SJSA1 (cell line): ENCODE measurements at places on chromosomes 11 and 22. TPM values are rescaled to one million over a fixed set of nuclear protein-coding genes. Genes with fewer than 3 reads are reported as not detected.

DNA sequence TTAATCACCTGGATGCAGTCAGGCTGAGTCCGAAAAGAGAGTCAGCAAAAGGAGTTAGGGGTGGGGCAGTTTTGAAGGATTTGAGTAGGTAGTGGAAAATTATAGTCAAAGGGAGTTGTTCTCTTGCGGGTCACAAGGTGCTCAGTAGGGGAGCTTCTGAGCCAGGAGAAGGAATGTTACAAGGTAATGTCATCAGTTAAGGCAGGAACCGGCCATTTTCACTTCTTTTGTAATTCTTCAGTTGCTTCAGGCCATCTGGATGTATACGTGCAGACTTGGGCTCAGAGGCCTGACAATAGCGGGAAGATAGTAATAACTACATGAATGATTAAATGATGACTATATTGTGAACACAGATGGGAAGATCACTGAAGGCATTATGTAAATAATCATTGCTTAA, 6.2 kb downstream of the SC5D start:
- DNase-seq = no peak

DNA sequence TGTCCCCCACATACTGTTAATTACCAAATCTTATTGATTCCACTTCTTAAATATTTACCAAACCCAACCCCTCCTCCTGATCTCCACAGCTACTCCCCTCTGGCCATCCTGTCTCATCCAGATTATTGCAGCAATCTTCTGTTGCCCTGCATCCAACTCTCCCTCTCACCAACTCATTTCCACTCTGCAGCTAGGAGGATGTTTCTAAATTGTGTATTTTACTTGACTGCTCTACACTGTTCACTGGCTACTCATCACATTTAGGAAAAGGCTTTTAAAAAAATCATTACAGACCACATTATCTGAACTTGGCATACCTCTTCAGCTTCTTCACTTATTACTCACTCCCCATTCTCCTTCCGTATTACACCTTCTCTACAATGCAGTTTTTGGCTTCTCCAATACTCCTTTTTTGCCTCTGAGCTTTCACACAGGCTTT, 117.9 kb downstream of the ATG16L2 start:
- no peak for DNase-seq

GRCh38 chr11:134032501-134033091, 36.3 kb upstream of the JAM3 start:
- no peak for DNase-seq

- no peak for DNase-seq
These were observed 65.6 kb upstream of the EIF3D start for GRCh38 chr22:36594569-36594968.

GRCh38 chr11:126630488-126630887, 275.0 kb downstream of the ST3GAL4 start:
- no peak for DNase-seq

DNA sequence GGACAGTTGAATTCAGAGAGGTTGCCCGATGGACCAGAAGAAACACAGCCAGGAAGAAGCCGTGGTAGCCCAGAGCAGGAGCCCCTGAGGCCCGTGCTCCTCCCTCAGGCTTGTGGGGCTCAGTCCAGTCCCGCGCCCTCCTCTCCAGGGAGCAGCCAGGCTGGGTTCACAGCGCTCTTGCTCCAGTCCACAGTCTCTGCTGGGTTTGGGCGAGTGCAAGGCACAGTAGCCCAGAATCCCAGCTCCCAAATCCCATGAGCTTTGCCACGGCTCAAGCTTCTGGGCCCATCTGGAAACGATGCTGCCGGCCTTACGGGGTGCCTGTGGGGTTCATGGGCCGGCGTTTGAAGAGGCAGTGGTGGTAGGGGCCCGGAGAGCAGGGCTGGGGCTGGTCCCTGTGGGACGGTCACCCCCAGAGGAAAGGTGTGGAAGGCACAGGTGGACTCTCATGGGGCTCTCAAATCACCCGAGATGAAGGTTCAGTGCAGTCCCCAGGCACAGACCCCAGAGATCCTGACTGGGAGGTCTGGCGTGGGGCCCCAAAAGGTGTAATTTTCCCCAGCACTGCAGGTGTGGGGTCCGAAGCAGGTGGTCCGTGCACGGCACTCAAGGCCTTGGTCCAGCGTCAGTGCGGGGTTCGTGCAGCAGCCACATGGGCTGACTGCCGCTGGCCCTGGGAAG, 30.6 kb upstream of the ATXN10 start:
- no peak for DNase-seq

DNA sequence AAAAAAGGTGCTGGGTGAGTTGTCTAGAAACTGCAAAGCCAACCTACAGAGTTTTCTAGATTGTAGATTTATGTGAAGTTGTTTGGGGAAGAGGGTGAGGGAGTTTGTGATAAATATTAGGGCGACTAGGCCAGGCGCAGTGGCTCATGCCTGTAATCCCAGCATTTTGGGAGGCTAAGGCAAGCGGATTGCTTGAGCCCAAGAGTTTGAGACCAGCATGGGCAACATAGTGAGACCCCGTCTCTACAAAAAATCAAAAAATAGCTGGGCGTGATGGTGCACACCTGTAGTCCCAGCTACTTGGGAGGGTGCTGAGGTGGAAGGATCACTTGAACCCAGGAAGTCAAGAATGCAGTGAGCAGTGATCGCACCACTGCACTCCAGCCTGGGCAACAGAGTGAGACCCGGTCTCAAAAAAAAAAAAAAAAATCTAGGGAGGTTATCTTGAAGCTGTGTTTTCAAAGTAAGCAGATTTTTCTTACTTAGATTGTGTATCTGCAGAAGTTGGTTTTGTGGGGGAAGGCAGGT, 844 bp downstream of the APOL6 start:
- no peak for DNase-seq

- DNase-seq = no peak
These were observed 620.9 kb upstream of the CADM1 start for GRCh38 chr11:116124922-116125714.

DNA sequence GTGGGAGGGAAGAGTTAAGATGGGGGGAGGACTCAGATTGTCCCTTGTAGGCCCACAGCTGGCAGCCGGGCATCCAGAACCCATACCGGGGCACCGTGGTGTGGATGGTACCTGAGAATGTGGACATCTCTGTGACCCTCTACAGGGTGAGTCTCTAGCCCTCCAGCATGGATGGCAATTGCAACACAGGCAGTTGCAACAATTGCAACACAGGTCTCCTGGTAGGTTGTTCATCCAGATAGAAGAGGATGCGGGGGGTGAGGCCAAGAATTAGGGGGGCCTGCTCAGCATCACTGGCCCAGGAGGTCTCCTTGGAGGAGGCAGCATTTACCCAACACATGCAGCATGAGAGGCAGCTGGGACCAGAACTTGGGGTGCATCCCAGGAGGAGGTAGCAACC, 3.4 kb downstream of the EHBP1L1 start:
- DNase-seq = no peak

DNA sequence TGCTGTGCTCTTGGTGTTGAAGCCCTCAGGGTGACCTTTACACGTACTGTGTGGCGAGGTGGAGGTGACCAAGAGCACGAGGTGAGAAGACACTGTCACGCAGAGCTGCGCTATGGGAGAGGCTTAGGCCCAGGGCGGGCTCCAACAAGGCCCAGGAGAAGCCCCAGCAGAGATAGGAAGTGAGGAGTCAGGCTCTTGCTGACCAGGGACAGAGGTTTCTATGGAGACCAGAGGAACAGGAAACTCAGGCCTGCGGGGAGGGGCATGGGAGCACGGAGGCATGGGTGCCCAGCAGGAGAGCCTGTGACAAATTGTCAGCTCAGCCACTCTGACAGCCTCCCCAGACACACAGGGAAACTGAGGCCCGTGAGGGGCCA, 15.8 kb downstream of the DGKZ start:
- DNase-seq = peak; percentile 68

GRCh38 chr11:126403658-126404057, 48.2 kb downstream of the ST3GAL4 start:
- DNase-seq = no peak

- DNase-seq = no peak
These were observed 24.9 kb upstream of the EMSY start for GRCh38 chr11:76419896-76420295.

DNA sequence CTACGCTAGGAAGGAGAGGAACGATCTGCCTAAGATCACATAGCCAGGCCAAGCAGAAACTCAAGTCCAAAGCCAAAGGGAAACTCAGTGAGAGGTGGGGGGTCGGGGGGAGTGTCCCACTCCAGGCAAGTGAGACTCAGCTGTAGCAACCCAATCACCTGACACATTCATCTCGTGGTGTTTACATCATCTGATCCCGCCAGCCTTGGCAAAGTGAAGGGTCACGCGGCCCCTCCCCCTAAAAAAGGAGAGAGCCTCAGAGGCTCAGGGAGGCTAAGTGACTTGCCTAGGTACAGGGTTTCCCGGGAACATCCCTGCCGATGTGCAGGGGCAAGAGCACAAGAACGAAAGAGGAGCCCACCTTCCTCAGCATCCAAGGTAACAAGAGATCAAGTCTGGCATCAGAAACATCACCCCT, 21.5 kb downstream of the MYH9 start:
- DNase-seq = no peak

The TRPC6 gene
- total RNA-seq = 0.34 and 0.87 TPM in 2 replicates

The APLP2 gene
- 137 and 149 TPM in 2 replicates for total RNA-seq

The HTR3A gene
- total RNA-seq = not detected in 2 replicates

The RCE1 gene
- 75.0 and 76.3 TPM in 2 replicates for total RNA-seq

The LRRC32 gene
- total RNA-seq = 7.8 and 8.1 TPM in 2 replicates
